ENCODE measurements at places on chromosomes 16 and 17.
A peak's percentile ranks its signal among the peaks of the same experiment; 100 is the strongest.

- DNase-seq = no peak
Observed at GRCh38 chr17:77724876-77725615, 233.5 kb upstream of the TNRC6C start.

DNA sequence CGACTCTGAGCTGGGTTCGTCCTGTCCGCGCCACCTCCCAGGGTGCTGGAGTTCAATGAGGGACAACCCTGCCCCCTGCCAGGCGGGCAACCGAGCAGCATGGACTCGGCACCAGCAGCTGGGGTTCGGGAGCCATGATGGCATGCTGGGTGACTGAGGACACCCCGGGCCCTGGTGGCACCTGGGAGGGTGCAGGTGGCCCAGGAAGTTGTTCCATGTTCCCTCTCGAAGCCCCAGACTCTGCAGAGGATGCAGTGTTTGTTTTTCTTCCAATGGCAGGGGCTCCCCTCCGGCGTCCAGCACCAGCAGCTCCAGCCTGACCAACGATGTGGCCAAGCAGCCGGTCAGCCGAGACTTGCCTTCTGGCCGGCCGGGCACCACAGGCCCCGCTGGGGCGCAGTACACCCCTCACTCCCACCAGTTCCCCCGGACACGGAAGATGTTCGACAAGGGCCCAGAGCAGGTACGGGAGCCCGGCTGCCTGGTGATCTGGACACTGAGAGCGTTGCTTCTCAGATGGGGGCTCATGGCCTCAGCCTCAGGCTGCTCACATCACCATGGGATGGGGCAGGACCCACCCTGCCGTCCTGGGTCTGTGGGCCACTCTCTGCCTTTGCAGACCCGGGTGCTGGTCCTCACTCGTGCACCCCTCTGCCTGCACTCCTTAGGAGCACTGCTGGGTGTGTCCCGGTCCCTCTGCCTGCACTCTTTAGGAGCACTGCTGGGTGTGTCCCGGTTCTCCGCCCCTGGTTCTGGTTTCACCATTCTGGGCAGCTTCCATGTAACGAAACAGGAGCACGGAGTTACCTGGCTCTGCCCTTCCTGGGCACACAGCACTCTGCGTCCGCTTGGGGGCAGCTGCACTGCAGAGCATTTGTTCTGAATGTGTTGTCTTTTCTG lies 68.2 kb upstream of the CHMP6 start:
- no peak for DNase-seq

DNA sequence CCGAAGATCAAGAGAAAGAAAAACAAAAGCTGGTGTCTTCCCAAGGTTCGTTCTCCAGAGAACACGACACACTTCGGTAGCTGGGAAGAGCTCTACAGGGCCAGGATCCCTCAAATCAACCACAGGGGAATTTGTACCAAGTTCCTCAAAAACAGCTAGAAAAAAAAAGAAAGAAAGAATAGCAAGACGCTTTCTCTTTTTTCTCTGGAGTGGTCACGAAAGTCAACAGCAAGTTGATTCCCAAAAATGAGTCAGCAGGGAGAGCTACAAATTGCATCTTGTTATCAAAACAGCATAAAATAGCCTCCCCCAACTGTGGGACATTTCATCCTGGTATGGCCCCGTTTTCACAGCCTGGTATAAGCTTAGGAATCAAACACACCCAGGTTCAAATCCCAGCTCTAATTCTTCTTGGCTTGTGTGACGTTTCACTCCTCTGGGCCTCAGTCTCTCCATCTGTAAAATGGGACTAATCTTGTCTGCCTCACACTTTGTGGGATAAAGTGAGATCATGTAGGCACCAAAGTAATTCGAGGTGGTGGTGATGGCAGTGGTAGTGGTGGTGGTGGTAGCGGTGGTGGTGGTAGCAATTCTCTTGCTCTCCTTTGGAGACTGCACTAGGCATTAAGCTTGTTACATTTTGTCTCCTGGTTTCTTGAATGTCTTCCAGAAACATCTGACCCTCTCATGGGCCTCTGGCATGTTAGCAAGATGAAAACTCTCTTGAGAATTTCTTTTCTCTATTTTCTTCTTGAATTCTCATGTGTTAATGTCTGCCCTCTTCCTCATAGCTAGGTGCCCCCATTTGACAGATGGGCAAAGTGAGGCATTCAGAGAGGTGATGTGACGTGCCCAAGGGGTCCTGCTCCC lies 988 bp upstream of the IL21R start:
- DNase-seq = no peak

- DNase-seq = peak; percentile 61
Observed at GRCh38 chr17:50689956-50690886, 17.5 kb downstream of the ANKRD40 start.

GRCh38 chr16:86906623-86907022 lies 328.3 kb downstream of the FOXL1 start:
- no peak for DNase-seq

DNA sequence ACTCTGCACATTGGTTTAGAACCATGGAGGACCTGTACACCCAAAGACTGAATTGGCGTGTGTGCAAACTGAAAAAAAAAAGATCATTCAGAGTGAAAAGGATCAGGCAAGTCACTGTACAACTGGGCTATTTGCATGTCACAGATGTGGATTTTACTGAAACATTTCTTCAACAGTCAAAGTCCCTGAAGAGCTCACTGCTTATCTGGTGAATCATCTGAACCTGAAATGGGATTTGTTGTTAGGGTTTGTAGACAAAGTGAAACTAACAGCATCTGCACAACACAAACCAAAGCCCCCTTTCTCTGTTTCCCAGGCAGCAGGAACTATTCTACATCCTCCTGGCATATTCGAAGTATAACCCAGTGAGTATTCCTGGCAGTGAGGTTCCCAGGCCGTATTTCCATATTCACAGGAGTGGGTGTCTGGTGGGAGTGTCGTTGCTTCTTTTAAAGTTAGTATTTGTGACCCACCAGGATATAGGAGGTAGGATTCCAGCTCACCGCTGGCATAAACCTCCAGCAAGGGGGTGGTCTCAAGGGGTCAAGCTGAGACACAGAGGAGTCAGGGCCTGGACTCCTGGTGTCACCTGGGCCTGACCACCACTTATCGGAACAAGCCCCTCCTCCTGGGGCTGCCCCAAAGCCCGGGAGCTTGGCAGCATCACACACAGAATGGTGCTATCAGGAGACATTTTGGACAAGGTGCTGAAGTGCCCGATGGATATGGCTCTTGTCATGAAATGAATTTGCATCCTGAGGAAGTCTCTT lies 80.9 kb downstream of the GOSR1 start:
- DNase-seq = no peak

DNA sequence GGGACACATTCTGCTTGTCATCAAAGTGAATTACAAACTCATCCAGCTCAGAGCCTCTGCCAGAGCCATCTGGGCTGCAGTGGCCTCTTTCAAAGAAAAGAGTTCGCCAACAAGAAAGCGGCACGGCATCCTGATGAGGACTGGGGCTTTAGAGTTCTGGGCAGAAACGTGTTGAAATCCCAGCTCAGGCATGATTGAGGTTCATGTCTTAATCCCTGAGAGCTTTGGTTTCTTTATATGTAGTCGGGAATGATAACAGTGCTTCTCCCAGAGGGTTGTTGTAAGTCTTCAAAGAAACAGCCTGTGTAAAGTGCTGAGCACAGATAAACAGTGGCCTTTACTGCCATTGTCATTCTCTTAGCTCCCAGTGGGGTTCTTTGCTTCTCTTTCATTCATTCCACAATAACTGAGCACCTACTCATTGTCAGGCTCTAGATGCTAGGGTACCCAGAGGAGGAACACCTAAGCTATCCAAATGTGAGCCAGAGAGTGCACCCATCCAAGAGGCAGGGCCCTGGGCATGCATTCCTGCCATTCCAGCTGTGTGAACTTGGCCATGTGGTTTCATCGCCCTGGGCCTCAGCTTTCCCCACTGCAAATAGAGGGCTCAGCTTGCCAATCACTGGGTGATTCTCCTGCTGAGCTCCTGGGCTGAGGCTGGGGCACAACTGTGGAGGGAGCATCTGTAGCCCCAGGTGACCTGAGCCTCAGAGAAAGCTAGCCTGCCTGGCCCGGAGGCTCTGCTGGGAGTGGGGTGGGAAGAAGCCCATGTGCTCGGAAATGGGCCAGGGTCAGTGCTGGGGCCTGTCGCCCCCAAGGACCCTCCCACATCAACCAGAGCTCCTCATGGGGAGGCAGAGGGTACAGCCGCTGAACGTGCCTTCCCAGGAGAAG lies 38.3 kb upstream of the CRHR1 start:
- DNase-seq = no peak

GRCh38 chr16:54467398-54467797 lies 180.8 kb upstream of the IRX3 start:
- DNase-seq = no peak

DNA sequence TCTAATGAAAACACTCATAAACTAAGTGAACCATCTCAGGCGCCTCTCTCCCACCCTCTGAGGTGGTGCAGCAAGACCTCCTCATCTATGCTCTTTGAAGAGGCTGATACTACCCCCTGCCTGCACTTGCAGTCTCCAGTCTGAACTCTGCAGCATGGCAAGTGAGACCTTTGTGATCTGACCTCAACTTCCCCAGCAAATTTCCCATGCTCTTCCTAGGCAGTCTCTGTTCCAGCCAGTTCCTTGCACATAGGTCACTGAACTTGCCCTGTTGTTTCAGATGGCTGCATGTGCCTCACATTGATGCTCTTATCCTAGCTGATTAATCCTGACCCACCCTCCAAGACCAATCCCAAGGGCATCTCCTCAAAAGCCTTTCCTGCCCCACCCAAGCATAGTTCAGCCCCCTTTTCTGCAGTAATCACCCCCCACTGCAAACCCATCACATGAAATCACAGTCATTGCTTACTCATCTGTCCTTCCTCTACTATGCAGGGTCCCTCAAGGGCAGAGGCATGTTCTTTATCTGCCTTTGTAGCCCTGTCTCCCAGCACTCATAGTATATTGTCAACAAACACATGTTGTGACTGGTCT lies 42.0 kb downstream of the TBX21 start:
- DNase-seq = no peak

DNA sequence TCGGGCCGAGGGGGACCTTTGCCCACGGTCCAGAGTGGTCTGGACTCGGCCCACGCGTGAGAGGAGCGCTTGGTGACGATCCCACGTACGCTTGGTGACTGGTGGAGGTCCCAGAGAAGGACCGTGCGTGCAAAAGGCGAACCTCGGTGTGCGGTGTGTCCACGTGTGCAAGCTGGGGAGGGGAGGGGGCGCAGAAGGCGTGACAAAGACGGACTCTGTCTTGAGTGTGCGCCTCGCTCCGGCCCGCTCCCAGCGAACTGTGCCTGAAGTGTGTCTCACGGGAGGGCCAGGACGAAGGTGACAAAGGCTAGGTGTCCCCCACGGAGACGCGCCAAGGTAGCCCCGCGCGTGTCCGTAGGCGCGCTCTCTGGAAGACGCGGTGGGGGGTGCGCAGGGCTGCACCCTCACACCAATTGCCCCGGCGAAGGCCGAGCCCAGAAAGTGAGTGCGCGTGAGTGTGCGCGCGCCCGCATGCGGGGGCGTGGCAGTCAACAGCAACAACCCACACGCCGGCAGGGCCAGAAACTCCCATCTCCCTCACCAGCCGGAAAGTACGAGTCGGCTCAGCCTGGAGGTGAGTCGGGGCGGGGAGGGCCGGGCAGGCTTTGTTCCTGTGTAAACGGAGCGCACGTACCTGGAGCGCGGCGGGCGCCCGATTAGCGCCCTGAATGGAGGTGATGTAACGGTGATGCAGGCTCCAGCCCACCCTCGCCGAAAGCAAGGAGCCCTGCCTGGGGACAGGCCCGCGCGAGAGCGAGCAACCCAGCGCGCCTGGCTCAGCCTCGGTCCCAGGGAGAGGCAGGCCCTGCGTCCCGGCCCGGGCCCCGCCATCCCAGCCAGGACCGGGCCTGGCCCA lies at the start of gene GPRC5C:
GPRC5C (plus strand) TSS at position 521 of the 856 bp plus-strand sequence. CDS start 7,689 bp downstream, outside the sequence.
- peak; percentile 49 for DNase-seq

DNA sequence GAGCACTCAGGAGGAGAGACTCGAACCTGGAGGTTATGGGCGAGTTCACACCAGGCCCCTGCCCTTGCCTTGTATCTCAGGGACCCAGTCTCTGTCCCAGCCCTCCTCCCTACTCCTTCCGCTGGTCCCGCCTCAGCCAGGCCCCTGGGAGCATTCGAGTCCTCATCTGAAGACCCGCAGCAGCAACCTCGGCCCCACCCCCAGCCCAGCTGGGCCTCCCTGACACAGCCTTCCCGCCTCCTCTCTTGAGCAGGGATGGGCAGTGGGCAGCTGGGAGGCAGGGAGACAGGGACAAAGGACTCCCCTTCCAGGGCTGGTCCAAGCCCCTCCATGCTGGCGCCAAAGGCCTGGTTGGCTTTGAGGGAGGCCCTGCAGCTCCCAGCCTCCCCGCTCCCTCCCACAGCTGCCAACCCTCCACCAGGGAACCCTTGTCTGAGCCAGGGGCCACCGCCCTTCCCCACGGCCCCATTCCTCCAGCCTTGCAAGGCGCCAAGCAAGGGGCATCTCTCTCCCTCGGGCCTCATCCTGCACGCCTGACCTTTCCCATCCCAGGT lies 15.4 kb upstream of the ZC3H18 start:
- no peak for DNase-seq

- DNase-seq = peak; percentile 45
Observed at GRCh38 chr17:29699283-29699682, 76.6 kb upstream of the CORO6 start.

- no peak for DNase-seq
Observed at GRCh38 chr16:66359012-66359411, 7.5 kb upstream of the CDH5 start.

DNA sequence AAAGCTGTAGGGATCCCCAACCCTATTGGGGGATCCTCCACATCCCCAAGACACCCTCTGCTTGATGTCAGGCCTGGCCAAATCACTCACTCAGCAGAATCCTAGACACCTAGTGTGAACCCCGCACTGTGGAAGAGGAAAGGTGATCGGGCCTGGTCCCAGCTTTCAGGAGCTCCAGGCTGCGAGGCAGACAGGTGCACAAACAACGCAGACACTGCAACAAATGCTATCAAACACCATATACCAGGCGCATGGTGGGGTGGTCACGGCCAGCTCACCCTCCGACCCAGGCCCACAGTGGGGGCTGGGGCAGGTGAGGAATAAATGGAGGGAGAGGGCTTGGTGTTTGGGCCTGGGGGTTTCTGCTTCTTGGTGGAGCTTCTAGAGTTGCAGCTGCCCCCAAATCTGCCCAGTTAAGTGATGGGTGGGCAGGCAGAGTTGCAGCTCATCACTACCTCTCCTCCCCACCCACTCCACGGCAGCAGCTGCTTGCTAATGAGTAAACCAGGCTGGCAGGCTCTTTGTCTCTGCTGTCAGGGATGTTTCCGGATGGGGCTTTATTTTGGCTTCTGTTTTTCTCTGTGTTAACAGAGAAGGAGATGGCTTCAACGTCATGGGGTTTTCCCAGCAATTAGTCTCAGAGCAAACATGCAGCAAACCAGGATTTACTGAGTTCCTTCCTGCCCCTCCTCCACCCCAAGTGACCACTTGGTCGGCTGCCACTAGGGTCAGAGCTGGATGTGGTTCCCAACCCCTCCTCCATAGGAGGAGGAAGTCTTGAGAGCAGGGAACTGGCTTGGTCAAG lies 46.6 kb downstream of the PECAM1 start:
- DNase-seq = peak; percentile 13

DNA sequence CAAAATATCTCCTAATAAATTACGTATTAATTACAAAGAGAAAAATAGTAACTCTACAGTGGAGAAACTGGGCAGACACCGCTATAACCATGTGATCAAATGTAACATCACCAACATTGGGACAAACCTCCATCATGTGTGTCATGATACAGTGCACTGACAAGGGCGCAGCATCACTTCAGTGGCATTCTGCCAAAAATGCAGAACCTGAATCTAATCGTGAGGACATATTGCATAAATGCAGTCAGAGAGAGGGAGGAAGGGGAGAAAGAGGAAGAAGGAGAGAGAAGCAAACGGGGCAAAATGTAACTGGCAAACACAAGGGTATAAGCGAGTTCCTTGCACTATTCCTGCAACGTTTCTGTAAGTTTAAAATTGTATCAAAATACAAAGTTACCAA lies 74.2 kb upstream of the MARCHF10 start:
- no peak for DNase-seq
